HuH-7.5 (cell line): ENCODE measurements at places on chromosomes 2 and 18.

DNA sequence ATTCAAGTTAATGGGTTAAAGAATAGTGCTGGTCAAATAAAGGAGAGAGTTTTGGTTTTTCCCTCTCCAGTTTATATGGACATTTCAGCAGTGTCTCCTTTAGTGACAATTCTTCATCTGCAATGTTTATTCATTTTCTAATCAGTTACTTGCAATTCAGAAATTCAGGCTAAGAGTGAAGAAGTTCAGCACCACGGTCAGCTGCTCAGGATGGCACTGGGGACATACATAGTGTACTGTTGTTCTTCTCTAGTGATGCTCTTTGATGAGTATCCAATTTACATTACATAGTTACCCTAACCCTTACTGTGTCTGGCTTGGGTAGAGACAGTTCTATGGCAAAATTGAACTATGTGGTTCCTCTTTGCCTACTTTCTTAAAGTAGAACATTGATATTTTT, 412.7 kb downstream of the CNTNAP5 start:
- no peak for DNase-seq

DNA sequence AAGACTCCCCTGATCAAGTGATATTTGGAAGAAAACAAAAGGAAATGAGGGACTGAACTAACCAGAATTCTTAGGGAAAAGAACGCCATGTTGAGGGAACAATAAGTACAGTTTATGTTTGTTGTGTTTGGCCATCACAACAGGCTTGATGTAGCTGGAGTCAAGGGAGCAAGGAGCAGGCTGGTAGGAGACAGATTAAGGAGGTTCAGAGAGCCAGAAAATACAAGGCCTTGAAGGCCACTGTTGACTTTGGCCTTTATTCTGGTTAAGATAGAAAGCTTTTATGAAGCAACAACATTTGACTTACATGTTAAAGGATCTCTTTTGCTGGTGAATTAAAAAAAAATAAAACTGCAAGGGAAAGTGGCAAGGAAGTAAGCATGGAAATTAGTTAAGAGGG, 754.1 kb upstream of the SLC8A1 start:
- DNase-seq, result no peak

DNA sequence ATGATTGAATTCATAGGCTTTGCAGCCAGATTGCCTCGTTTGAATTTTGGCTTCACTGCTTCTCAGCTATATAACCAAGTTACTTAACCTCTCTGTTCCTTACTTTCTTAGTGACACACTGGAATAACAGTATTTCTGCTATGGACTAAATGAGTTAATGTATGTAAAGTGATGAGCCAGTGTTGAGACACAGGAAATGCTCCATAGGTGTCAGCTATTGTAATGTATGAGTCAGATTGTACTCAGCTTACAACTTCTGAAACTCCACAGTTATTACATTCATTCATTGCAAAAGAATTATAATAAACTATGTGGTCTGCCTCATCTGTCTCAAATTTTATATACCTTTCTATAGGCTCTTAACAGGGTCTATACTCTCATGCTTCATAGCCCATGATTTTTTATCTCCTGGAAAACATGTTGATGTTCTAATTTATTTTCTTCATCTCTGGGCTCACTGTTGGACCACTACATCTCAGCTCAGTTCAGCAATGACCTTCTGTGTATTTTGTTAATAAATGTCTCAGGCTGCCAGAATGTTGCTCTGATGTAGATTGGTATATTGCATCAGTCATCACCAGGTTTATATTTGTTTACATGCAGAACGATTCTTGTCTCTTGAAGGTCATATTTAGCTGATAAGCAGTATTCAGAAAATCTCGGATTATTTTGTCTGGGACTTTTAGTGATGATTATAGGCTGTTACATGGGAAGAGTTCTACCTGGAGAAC, 76.2 kb downstream of the MAP3K20 start:
- DNase-seq, result no peak

- no peak for DNase-seq
These were observed 94.0 kb upstream of the ANKRD30BL start for GRCh38 chr2:132255714-132256113.

DNA sequence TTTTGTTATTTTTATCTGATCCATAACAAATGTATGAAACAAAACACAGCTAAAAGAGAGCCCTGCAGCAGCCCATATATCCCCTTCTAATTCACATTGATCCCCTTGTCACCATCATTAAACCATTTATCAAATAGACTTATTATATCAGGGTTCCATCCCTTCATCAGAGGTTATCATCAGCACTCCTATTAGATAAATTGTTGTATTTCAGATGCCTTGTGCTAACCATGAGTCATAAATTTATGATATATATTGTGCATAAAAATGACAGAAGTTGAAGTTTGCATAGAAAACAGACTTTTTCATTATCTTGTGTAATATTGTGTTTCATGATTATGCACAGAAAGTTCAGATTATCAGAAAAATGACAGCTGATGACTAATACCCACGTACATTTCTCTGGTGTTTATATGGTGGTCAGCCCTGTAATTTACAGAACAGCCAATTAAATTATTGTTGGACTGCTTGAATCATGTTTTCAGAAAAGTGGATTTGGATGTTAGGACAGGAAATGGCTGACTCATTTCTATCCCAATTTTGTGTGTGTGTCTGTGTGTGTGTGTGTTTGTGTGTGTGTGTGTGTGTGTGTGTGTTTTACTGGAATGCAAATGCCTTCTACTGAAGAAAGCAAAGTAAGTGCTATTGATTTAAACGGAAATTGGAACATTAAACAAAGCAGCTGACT, 80.9 kb downstream of the PPP1R1C start:
- no peak for DNase-seq
